Stimulated activated CD4-positive, alpha-beta T cell treated with anti-CD3 and anti-CD28 coated beads, Interleukin-1b, Interleukin-23, amount 100 ng/mL, for 24 hours (primary cell): ENCODE measurements at places on chromosomes 16 and 17.

- DNase-seq: no peak
Measured at GRCh38 chr16:11310997-11311561, 29.9 kb upstream of the PRM1 start.

GRCh38 chr17:64123114-64123513, 6.8 kb downstream of the ERN1 start:
- DNase-seq: no peak

GRCh38 chr17:79623786-79624717, 13.2 kb upstream of the RBFOX3 start:
- DNase-seq: no peak

GRCh38 chr17:31803494-31804213, 55.4 kb downstream of the COPRS start:
- no peak for DNase-seq

DNA sequence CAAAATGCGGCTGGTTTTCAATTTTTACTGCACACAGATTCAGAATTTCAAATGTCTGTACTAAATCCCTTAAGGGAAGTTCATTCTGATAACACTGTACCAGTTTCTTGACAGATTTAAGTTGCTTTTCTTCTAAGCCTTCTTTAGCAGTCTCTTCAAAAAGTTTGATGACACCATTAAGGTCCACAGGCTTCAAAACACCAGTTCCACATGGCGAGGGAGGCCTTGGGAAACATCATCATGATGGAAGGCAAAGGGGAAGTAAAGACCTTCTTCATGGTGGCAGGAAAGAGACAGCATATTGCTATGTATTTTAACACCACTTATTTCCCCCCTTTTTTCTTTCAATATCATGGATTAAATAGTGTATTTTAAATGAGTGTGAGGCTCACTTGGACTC, 24.5 kb downstream of the NLRC5 start:
- DNase-seq: no peak

GRCh38 chr17:76558198-76559095, 18.6 kb downstream of the PRCD start:
- no peak for DNase-seq

DNA sequence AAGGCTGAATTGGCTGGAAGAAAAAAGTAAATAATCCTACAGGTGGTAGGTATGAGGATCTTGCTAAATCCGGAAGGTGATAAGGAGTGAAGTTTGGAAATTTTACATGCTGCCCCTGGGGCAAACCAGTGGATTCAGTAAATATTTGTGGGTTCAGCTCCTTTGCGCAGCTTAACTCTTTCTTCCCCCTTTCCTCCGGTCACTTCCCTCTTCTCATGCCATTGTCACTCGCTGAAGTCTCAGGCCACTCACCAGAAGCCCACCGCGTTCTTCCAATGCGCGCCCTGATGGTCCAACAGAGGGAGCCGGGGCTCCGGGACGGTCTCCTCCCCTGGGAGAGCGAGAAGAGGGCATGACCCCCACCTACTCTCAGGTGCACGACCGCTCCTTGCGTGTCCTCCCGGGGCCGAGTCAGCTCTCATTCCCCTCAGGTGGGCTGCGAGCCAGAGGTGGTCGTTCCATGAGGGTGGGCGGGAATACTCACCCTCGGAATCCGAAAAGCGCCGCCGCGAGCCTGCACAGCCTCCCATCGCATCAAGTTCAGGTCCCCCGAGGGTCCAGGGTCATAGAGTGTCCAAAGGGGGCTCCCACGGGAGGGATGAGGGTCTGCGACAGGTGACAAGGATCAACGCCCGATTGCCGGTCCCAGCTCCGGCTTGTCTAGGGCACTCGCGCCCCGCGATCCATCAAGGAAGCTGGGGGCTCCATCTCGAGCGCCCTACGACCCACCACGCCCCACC, 474 bp downstream of the CLN3 start:
- DNase-seq: no peak

GRCh38 chr16:48231727-48232492, 12.2 kb upstream of the LONP2 start:
- DNase-seq: no peak

- peak; percentile 91 for DNase-seq
Measured at GRCh38 chr17:82273327-82274133, at the start of gene CSNK1D. Gene CSNK1D, minus strand, starts transcription at chr17:82273700. Its CDS starts 319 bp downstream, at chr17:82273381.

- no peak for DNase-seq
Measured at GRCh38 chr17:68351395-68351794, 60.1 kb downstream of the ARSG start.

GRCh38 chr16:59039066-59039720, 305.1 kb upstream of the GOT2 start:
- no peak for DNase-seq

GRCh38 chr17:10177913-10178505, 20.4 kb downstream of the GAS7 start:
- DNase-seq: no peak

DNA sequence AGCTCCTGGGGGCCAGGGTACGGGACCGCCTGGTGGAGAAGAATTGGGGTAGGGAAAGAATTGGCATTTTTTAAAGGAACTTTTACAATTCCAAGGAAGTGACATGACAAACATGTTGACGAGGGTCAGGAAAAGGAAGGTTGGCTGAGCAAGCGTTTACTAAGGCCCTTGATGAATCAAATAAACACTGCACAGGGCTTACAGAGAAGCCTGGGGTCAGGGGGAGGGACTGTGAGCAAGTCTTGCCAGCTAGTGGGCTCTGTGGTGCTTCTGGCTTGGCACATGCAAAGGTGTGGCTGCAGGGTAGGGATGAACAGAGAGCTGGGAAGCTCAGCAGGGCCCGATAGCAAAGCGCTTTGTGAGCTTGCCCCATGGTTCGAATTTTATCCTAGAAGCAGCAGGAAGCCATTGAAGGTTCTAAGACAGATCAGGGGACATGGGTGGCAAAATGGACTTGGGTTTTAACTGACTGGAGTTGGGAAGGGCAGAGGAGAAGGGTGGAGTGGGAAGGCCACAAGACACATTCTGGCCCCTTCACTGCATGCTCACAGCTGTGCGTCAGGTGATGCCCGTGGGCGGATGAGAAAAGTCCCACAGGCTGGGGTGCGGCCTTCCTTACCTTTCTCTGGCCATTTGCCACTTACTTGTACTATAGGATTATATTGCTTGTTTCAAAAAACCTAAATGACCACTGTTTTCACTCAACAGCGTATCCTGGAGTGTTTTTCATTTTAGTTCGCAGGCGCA, 117.8 kb downstream of the SOCS1 start:
- no peak for DNase-seq

DNA sequence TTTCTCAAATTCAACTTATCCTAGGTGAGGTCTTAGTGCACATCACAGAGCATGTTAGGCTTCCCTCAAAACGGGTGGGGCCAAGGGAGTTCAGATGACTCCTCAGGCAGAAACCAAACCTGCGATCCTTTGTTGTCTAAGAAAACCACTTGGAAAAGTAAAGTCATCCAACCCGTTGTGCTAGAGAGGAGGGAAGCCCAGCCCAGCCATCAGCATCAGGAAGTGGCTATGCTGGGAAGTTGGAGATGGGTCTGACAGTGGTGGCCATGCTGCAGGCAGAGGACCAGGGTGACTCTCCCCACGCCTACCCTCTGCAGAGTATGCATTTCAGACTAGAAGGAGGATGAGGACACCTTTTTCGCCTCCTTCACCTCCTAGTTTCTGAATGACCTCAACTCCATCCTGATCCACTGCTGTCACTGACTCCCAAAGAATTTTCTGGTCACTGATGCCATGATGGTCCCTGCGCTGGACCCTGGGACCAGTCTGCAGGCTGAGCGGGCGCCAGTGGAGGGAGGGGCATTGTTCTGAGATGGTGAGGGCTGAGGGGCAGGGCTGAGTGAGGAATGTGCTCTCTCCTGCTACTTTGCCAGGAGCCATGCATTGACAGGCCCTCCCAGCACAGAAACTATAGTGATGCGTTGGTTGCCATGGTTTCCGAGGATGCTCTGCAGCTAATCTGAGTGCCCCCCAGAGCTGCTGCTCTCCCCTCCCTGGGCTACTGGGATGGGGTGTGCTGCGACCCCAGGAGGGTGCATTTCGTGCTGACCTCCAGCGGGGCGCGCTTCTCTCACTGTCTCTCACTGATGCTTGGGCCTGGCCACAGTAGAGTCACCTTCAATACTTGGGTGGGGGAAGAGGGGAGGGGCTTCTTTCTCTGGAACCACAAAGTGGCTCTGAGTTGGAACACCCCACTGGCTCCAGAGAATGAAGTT, 20.4 kb downstream of the ALOX12B start:
- no peak for DNase-seq

- DNase-seq: no peak
Measured at GRCh38 chr16:11106726-11107125, 149.3 kb downstream of the SOCS1 start.

GRCh38 chr16:1101573-1102332, 5.7 kb upstream of the C1QTNF8 start:
- DNase-seq: no peak

GRCh38 chr16:64478252-64478906, 643.5 kb downstream of the CDH11 start:
- DNase-seq: no peak

GRCh38 chr17:79842656-79843473, 3.6 kb upstream of the CBX4 start:
- no peak for DNase-seq

GRCh38 chr17:5055543-5055942, 20.3 kb upstream of the SLC52A1 start:
- no peak for DNase-seq

- no peak for DNase-seq
Measured at GRCh38 chr17:51653878-51654277, 393.5 kb downstream of the UTP18 start.

DNA sequence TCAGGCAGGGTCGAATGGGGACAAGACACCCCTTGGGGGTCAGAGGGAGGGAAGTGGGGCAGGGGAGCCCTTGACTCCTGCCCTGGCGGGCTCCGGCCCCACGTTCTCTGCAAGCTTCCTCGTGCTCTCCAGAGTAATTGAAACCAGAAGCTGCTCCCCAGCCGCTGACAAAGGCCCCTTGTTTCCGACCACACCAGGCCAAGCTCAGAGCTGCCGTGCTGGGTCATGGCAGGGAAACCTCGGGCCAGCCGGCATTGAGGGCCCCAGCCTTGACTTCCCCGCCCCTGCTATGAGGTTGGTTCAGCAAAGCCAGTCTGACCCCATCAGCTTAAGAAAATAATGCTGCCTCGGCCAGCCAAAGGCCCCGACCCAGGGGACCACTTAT, 43.3 kb downstream of the TIMM22 start:
- DNase-seq: no peak

GRCh38 chr16:23496821-23497542, 13.3 kb downstream of the GGA2 start:
- DNase-seq: no peak

DNA sequence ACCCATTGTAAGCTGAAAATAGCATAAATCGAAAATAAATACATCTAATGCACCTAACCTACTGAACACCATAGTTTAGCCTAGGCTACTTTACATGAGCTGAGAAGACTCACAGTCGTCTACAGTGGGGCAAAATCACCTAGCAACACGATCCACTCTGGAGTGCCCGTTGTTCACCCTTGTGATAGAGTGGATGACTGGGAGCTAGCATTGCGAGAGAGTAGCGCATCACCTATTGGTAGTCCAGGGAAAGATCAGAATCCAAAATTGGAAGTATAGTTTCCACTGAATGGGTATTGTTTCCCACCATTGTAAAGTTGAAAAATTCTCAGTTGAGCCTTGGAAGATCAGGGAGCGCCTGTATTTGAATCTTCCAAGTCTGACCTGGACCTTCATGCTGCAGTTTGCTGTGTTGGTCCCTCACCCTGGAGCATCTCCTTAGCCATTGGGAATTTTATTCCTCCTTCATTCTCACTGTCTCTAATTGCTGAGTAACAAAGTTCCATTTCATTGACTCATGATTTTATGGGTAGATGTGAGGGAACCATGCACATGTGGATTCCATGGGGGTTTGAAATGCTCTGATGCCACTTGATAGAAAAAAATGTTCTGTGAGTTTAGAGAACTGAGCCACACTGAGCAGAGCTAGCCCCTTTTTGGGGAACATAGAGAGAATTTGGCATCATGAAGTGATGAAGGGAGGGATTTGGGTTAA, 19.6 kb downstream of the AKAP1 start:
- no peak for DNase-seq

DNA sequence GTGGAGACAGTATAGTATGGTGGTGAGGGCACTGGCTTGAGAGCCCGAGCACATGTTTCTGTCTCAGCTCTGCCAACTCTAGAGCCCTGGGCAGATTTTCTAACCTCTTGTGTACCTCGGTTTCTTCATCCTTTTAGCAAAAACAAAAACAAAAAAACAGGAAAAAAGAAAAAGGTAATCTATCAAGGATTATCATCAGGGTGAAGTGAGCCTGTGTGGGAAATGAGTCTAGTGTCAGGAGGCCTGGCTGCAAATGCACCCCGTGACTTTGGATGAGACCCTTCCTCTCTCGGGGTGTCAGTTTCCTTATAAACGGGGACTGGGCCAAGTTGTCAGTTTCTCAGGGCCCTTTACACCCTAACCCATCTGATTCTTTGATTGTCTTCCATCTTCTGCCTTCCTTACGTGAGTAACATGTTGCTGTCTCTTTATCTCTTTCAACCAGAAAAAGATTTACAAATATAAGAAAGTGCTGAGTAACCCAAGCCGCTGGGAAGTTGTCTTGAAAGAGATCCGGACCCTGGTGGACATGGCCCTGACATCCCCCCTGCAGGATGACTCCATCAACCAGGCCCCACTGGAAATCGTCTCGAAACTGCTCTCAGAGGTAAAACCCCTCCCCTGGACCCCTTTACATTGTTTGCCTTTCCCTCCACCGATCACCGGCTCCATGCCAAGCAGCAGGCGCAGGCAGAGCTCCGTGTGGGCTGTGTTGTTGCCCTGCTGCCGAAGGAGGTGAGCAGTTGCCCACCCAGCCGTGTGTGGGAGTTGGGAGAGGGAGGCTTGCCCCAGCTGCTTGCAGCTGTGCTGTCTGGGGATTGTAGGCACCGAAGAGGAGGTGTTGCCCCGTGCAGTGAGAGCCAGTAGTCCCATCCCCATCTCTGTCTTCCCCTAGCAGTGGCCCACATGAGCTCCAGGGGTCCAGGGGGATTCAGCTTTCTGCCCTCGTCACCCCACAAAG, 127.1 kb upstream of the PLCG2 start:
- no peak for DNase-seq

- no peak for DNase-seq
Measured at GRCh38 chr16:85082173-85083050, 29.9 kb downstream of the CIBAR2 start.

DNA sequence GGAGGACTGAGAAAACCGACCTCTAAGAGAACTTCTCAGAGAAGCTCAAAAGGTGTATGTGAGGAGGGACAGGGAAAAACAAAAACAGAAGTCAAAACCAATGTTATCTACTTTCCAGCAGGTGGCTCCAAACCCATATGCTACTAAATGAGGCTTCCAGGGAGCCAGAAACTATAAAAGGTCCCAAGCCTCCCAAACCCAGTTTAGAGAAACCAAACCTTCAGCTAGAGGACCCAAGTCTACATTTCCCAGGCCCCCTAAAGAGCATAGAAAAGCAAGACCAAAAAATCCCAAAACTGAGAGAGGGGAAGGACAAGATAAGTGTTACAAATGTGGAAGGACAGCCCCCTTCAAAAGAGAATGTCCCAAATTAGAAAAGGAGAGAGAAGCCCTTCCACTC, 3.7 kb downstream of the HPR start:
- DNase-seq: no peak
